ENCODE measurements at places on chromosomes 11 and 22. TPM values are rescaled to one million over a fixed set of nuclear protein-coding genes. Genes with fewer than 3 reads are reported as not detected.

DNA sequence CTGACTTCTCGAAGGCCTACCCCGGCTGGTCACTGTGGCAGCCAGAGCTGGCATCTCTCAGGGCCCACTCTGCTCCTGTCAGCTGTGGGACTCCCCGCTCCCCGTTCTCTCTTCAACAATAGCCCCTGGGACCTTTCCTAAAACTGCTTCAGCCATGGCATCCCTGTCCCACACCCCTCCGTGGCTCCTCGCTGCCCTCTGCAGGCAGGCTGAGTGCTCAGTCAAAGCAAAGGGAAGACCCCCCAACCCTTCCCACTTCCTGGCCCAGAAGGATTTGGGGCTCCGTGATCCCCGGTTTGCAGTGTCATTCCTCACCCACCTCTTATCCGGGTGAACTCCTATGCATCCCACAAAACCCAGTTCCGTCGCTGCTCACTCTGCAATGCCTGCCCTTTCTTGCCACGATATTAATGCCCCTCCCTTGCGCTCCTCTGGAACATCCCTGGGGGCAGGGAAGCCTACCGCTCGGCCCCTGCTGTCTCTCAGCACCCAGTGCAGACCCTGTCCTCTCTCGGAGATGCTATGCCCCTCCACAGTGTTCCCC lies 1.6 kb upstream of the TH start:
- H3K4me3 ChIP-seq = no peak overlapping the region
- H3K27ac ChIP-seq = no peak overlapping the region
- H3K4me1 ChIP-seq = peaks cover 5% of the 10 kb centered on the region
- peaks cover 9% of the 10 kb centered on the region for H3K36me3 ChIP-seq
- DNase-seq = peak; percentile 50

DNA sequence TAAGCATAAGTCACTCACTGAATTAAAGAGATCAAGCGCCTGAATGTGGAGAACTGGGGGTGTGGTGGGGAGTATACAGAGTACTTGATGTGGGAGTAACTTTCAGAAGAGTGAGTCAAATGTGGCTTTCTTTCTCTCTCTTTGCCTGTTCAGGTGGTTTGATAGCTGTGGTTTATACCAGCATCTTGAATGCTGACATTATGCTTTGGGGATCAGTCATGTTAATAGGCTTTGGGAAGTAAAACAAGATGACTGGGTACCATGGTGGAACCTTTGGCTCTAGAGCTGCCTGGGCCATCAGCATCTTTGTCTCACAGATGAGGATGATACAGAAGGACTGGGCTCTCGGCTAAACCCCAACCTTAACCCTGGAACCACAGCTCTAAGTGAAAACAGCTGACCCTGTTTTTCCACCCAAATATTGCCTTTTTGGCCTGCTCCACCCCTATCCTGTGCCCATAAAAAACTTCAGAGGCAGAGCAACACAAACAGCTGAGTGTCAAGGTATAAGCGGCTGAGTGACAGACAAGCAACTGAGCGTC lies 58.2 kb upstream of the GNAZ start:
- H3K27me3 ChIP-seq = peaks cover 67% of the 10 kb centered on the region
- no peak for DNase-seq
- H3K36me3 ChIP-seq = no peaks in the 10 kb centered on the region
- H3K4me1 ChIP-seq = no peaks in the 10 kb centered on the region
- no peak overlapping the region for H3K4me3 ChIP-seq

DNA sequence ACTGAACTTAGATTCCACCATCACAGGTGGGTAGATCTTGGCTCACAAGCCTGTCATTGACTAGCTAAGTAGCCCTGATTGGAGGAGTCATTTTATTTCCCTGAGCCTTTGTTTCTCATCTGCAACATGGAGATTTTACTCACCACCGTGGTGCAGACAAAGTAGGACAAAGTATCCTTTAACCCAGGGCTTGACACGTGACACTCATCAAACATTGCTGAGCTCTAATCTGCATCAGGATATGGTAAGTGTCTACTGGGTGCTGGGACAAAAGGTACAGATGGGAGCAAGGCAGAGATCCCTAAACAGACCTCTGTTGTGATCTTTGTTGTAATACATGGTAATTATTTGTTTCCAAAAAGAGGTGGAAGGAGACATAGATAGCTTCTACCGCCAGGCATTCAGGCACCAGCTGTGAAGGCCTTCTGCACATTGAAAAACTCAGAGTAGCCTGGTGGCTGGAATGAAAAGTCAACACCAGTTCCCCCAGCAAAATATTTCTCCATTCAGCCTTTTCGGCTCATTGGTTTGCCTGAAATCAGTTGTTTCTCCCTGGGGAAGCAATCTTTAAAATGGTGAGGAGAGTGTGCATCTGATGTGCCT lies 18.3 kb upstream of the MICAL2 start:
- H3K27me3 ChIP-seq = no peaks in the 10 kb centered on the region
- H3K36me3 ChIP-seq = peaks cover 43% of the 10 kb centered on the region
- peaks cover 89% of the 10 kb centered on the region for H3K4me1 ChIP-seq
- H3K4me3 ChIP-seq = peak overlapping the region; percentile 38
- peak overlapping the region; percentile 99 for H3K27ac ChIP-seq
- no peak for DNase-seq

Gene PDGFB
- 12.1 TPM for total RNA-seq
